ENCODE measurements at places on chromosomes 2 and 18.

DNA sequence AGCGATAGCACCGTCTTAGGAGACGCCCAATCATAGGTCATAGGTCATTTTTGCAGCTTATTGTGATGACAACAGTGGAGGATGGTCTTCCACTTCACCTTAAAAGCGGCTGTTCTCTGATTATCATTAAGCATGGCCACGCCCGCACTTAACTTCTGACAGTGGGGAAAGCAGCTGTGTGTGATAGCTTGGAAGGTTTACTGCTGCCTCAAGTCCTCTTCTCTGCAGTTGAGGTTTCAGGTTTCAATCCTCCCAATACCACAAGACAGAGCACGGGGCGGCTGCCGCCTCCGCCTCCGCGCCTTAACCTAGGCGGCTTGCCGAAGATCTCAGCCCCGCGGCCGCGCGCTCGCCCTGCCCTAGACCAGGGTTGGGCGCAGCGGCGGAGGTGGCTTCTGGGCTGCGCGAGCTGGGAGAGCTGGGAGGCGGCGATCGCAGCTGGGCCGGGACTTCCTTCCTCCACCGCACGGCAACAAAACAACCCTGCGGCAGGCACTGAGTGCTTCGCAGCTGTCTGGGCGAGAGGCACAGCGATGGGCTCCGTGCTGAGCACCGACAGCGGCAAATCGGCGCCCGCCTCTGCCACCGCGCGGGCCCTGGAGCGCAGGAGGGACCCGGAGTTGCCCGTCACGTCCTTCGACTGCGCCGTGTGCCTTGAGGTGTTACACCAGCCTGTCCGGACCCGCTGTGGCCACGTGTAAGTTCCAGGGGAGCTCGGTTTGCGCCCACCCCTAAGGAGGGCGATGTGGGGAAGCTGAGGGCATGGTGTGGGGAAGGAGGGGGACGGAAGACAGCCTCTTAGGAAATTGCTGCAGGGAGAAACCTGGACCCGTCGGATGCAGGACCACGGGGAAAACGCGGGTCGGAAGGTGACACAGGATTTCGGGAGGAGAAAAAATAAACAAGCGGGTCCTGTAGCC lies at the start of gene RNF125:
TSS of gene RNF125 (plus strand) at position 495 of the 920 bp plus-strand sequence. CDS start at position 534, 39 bp downstream.
- peak; percentile 16 for DNase-seq

DNA sequence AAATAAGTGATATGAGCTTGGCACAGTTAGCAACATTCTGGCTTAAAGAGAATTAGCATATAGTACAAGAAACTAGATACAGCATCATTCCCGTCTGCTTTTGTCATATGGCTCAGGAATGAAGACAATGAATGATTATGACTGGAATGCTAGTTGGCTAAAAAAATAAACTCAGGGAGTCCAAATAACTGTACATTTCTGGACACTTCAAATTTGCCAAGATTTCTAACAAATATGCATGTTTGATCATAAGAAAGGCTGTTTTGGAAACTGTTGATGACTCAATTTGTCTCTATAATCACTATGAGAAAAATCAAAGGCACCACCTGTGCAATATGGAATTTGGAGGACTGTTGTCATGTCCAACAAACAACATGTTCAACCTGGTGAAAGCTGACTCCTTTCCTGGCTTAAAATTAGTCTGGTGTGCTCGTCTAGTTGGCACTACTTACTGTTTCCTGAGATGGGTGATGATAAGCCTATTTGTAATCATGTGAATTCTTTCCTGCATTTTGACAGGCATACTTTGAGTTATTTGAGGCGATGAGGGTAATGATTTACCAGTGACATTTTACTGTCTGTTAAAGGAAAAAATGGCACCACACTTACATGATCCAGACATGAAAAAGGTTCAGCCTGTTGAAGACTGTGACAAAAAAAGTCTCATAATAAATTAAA lies 133.9 kb upstream of the CDH20 start:
- DNase-seq: no peak

- no peak for DNase-seq
Observed at GRCh38 chr2:143146815-143147530, 17.8 kb downstream of the ARHGAP15 start.

- no peak for DNase-seq
Observed at GRCh38 chr18:42340423-42341009, 385.5 kb downstream of the PIK3C3 start.

GRCh38 chr2:40512256-40512655 lies 60.4 kb upstream of the SLC8A1 start:
- no peak for DNase-seq

DNA sequence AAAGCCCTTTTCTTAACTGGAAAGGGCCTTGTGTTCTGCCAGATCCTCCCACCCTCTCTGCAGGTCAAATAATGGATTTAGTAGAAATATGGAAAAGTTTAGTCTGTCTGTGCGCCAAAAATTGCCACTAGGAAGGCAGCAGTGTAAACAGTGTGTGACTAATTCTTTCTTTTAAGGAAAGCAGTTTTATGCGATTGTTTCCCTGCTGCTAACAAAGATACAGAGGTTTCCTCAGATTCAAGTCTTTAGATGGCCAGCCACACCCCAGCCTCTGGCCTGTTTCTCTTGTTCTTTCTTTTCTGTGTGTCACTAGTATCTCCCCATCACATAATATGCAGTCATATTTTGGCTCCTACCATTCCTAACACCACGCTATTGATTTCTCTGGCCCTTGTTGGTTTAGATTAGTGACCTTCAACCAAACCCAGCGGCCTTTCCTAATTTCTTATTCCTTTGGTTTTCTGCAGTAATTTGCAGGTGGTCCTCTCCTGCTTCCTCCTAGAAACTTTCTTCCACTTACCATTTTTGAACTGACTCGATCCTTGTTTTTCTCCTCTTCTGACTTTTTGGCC lies 157.4 kb downstream of the LTBP1 start:
- DNase-seq: no peak

DNA sequence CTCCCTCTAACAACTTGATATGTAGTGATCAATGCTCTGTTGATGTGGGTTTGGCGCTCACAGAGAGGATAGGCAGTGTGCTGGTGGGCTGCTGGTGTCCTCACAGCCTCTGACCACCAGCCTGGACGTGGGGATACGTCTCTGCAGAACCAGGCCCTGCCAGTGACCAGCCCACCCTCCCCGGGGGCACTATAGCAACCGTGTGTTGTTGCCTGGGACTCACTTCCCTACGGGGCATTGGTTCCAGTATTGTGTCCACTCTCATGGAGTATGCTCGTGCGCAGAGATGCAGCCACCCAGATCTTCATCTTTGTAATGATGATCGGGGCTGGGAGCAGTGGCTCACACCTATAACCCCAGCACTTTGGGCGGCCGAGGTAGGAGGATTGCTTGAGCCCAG lies 180.1 kb downstream of the LDLRAD4 start:
- no peak for DNase-seq

DNA sequence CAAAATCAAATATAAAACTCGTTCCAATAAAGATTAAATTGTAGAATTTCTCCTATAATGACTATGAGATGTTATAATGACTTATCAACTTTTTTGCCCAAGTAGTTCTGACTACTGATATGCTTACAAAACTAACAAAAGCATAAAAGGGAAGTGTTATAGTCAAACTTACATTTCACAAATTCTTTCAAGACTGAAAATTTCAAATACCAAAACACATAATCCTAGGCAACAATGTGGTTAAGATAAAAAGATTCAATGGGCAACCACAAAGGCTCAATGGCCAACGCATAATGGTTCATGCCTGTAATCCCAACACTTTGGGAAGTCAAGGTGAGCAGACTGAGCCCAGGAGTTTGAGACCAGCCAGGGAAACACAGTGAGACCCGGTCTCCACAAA lies 135.7 kb downstream of the USP34 start:
- DNase-seq: no peak

DNA sequence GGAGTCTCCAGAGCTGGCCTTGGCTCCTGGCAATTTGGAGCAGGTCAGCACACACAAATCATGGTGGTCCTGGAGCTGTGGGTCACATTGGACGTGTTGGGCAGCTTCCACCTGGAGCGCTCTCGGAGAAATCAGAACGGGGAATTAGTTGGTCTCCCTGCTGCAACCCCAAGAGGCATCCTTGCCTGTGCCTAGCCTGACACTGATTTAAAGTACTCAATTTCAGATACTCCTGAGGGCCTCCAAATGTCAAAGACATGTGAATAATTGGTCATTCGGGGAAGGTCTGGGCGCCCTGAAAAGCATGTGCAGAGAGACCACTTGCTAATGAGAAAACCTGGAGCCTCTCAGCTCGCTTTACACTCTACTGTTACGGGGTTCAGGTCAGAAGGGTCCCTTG lies 145.5 kb upstream of the AGAP1 start:
- no peak for DNase-seq

- DNase-seq: no peak
Observed at GRCh38 chr2:6937582-6937981, 20.4 kb downstream of the RNF144A start.

DNA sequence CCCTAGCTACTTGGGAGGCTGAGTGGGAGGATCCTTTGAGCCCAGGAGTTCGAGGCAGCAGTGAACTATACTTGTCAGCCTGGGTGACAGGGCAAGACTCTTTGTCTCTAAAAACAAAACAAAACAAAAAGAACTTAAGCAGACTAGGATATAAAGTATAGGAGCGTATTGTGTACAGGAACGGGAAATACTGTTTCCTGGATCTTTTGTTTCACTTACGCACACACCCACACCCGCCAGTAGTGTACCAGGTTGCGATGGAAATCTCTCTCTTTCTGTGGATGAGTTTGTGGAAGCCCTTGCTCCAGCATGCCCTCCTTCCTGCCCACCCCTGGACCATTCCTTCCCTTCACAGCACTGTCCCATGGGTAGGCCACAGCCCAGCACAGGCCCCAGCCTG lies 136.3 kb downstream of the RPIA start:
- DNase-seq: no peak

- no peak for DNase-seq
Observed at GRCh38 chr2:173680574-173680973, 284.6 kb downstream of the SP3 start.

DNA sequence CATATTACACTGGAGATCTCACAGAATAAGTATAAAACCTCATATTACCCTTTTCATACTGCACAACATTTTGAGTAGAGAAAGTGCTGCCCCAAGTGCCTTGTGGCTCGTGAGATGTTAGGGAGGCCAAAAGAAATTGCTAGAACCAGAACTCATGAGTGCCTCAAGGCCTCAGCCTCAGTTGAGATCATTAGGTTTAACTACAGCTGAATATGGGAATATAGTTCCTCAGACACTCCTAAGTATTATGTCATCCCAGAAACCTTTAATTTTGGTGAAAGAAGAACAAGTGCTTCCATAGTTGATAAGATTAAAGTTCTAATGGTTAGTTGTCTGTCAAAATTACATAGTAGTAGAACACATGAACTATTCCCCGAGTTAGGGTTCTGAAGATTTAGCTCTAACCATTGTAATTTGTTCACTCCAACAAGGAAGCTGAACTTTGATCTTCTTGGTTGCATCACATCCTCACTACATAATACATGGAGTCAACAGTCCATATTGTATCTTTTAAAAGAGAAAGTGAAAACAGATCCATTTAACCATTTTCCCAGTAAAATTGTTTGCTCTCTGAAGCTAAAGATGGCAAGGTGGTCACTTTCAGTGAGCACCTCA lies 9.6 kb upstream of the AQP4 start:
- DNase-seq: no peak

GRCh38 chr2:217951091-217951490 lies 51.7 kb downstream of the TNS1 start:
- DNase-seq: no peak

GRCh38 chr2:16099326-16099725 lies 159.0 kb downstream of the MYCN start:
- DNase-seq: no peak

DNA sequence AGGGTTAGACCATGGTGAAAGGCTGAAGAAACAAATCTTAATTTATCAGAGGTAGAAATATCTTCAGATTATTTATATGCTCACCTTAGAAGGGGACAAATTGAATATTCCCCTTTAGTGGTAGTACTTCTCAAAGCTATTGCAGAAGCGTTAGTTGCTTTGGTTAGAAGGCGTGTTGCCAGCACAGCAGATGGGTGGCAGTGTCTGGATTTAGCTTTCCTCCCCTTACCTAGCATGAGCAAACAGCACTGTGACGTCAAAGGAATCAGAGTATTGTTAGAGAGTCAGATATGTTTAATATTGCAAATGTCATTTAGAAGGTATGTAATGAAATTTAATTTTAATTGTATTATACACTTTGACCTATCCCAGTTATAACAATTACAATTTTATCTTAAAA lies 27.2 kb upstream of the GALR1 start:
- no peak for DNase-seq

DNA sequence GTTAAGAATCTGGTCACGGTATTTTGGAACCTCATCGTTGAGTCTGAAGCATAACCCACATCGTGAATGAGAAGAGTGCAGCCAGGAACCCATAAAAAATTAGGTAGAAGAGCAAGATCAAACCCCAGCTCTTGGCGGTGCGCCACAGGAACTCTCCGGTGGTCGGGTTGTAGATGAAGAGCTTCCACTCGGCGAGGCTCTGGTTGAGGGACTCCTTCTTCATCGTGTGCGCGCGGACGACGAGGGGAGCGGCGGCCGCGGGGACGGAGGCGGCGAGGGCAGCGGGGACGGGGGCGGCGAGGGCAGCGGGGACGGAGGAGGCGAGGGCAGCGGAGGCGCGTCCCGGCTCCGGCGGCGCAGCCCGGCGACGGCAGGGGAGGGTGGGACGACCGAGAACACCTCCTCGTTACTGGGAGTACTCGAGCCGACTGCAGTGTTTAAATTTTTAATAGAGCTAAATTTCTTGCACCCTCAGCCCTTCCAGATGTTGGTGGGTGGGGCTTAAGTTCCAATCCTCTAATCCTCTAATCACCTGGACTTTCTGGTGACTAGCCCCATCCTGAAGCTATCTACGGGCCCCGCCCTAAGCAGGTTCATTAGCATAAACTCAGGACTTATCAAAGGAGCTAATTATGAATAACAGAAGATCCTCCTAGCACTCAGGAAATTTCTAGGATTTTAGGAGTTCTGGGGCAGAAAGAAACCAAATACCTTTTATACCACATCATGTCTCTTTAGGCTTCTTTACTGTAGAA lies 20.4 kb upstream of the PAPOLG start:
- no peak for DNase-seq

GRCh38 chr2:236117861-236118269 lies 50.3 kb downstream of the GBX2 start:
- DNase-seq: no peak

- DNase-seq: no peak
Observed at GRCh38 chr2:184444217-184444616, 154.1 kb upstream of the ZNF804A start.

DNA sequence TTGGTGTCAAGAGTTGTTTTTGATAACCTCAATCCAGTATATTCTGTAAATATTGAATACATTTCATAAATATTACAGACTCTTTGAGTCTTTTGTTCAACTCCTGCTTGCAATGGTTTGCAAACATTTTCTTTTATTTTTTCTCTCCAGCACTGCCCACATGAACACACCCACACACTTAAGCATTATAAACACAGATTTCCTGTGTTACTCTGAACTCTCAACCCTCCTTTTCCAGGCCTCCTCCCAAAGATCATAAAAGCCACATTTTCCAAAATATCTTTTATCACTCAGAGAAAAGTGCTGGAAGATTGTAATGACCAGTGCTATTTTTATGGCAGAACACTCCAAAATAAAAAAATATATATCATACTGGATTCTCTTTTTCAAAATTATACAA lies 20.5 kb downstream of the ARHGAP25 start:
- no peak for DNase-seq

All from AG09309 (cell line).